ENCODE measurements at places on chromosomes 1 and 21.

DNA sequence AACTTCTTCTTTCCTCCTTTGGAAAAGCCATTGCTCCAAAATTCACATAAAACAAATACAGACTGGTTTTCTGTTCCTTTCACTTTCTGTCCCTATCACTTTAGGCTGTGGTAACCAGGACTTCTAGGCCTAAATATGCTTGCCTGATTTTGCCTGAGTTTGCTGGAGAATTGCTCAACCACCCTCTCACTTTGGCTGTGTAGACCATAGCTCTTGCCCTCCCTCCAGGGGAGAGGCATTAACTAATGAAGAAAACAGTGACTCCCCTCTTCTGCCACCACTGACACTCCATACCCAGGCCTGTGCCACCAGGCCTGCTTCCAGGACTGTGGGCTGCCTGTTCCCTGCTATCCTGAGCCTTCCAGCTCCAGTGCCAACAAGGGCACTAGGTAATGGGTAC, 163.5 kb downstream of the TOMM20 start:
- no peak for DNase-seq

- DNase-seq = no peak
Measured at GRCh38 chr1:156857532-156857931, 1.4 kb downstream of the INSRR start.

GRCh38 chr21:28961927-28962326, 30.8 kb downstream of the LTN1 start:
- no peak for DNase-seq

DNA sequence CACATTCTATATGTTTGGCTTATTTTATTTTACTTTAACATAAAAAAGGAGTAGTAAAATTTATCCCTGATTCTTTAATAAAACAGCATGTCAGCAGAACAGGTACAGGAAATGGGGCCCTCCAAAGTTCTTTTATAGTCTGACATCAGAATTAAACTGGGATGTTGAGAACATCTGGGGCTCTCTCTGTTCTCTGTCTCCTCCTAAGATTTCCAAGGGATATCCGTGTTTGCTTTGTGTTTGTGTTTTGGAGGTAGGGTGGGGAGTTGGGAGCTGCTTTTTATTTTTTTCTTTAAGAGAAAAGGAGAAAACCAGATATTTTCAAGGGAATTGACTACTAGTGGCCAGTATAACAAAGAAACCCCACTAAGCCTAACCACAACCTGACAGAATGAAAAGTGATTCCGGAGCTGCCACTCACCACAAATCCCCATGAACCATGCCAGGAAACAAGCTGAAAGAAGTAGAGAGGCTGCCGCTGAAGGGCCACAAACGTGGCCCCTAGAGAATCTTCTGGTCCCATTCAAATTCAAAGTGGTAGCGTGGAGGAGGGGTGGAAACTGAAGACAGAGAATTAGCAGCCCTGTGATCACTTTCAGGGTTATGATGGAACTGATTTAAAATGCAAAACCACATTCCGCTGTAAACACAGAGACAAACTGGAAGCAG, 369.6 kb upstream of the ADGRL2 start:
- no peak for DNase-seq

GRCh38 chr1:240090957-240091600, 604 bp upstream of the FMN2 start:
- DNase-seq = no peak
